ENCODE measurements at places on chromosomes 2 and 18.

DNA sequence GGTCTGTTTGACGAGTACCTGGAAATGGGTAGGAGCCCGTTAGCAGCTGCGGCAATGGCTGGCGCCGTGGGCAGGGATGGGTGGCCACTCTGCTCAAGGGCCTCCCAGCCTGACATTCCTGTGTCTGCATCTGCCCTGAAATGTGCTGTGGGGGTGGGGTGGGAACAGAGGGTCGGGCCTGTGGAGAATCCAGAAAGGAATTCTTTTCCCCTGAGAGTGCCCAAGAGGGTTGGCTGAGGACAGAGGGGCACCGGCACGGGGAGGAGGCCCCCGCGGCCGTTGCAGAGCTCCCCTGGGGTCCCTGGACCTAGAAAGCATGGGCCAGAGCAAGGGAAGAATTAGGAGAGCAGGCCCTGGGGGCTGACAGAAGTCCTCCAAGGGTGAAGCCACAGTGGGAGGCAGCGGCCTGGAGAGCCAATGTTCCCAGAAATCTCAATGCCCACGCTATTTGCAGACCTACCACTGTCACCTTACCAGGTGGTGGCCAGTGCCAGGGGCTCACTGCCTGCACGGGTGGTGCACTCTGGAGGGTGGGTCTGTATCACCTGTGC, 27.8 kb downstream of the ANO7 start:
- no peak for DNase-seq

- DNase-seq = no peak
These were observed 1094.1 kb downstream of the TDRD15 start for GRCh38 chr2:22217881-22218280.

DNA sequence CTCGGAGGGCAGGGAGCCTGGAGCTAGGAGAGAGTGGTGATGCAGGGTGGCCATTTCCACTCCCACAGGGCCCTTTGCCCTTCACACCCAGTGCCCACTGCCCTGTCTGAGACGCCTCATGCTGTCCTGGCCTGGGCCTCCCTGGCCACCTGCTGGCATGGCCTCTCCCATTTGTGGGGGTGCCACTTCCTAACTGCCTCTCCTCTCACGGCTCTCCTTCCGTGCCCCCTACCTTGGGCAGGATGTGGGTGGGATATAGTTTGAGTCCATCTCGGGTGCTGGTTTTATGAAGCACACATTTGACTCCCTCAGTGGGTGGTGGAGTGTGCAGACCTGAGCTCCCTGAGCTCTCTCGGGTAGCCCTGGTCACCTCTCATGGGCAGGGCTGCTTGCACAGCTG, 46.0 kb downstream of the DGKD start:
- no peak for DNase-seq

GRCh38 chr2:133859578-133859977, 291.3 kb upstream of the NCKAP5 start:
- no peak for DNase-seq

- DNase-seq = no peak
These were observed 156.7 kb downstream of the EVA1A start for GRCh38 chr2:75403991-75404428.

DNA sequence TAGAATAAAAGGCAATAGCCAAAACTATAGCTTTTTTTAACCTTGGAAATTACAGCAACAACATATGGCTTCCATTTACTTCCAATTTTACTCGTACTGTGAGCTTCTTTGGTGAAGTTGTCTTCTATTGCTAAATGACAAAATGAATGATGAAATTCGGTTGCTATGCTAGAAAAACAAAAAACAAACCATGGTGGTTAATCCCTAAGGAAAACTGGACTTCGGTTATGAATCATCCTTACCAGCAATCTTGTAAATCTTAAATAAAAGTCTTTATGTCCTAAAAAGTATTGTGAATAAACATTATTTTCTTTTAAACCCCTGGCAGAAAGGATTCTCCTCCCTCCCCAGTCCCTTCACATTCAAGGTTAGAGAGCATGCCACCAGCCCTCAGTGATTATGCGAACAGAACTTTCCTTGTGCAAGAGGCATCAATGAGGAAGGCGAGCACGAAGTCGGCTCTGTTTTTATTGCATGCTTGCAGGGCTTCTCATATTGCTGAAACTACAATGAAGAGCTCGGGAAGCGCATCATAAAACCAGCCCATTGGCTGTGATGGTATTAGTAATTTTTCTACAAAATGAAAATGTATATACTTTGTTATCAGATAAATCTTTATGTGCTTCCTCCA, 62.9 kb downstream of the ZNF521 start:
- no peak for DNase-seq

DNA sequence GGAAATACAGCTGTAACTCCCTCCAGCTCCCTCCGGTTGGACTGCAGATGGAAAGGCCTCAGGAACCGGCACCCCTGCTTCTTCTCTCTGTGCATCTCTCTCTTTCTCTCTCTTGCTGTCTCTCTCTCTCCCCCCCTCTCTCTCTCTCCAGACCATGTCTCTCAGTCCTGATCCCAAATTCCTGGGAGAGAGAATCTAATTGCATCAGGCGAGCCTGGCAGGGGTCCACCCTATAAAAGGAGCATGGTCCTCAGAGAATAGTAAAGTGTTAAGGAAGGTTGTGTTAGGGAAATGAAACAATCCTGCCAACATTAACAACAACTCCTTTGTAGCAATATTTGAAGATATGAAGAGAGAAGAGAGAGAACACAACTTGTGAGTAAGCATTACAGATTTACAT, 36.7 kb downstream of the VIT start:
- DNase-seq = no peak

DNA sequence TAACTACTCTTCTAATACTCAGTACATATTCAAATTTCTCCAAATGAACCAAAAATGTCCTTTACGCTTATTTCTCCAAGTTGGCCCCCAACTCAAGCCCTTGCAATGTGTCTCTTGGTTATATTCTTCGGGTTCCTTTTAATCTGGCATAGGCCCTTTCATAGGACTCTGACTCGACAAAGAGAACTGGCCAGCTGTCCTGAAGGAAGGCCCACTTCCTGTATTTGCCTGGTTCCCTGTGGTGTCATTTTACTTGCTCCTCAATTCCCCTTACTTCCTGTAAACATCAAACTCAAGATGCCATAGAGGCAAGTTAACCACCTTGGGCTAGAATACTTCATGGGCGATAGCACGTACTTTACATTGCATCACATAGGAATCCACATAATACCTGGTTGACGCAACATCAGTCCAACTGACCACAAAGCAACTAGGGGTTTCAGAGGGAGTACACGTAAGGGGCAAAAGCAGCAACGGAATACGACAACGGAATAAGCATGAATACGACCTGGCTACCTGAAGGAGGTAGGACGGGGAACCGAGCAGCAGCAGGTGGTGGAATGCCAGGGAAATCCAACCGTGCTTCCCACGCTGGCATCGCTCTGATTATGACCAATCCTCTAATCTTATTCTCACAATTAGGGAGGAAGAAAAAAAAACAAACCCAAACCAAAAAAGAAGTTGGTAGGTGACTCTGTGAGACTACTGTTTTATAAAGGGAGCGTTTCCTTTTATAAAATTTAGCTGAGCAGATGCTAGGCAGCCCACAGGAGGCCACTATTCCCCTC, 823 bp upstream of the GORASP2 start:
- no peak for DNase-seq

GRCh38 chr18:56869189-56869777, 218.1 kb downstream of the WDR7 start:
- DNase-seq = no peak

- DNase-seq = no peak
These were observed 68.7 kb upstream of the WIPF1 start for GRCh38 chr2:174666312-174666711.

- DNase-seq = no peak
These were observed 212.1 kb upstream of the COPS8 start for GRCh38 chr2:236873636-236874035.

DNA sequence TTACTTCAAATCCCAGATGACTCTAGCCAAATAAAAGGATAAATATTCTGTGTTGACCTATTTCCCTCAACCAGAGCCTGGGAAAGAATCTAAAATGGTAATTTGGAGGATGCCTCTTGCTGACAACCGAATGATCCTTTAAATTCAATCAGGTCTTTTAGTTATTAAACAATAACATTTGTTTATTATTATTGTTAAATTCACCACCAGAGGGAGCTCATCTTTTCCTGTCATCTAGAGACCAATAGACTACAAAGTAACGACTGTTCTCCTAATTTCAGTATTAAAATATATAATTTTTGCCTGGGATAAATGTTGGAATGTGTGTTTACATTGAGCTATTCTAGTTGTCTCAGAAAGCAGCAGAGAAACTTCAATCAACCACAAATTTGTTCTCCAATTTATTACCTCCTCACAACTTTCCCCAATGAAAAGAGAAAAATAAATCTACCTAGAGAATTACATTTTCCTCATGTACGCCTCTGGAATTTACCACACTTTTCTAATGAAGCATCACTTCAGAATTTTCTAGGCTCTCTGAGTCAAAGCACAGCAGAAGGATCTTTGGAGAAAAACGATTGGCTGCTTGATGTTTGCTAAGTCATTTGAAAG, 142.7 kb downstream of the SCG2 start:
- DNase-seq = no peak

- peak; percentile 28 for DNase-seq
These were observed 39.1 kb downstream of the MRPL35 start for GRCh38 chr2:86238354-86238753.

- no peak for DNase-seq
These were observed 6.4 kb upstream of the IMP4 start for GRCh38 chr2:130336150-130336876.

GRCh38 chr18:11834772-11835171, 16.4 kb upstream of the CHMP1B start:
- DNase-seq = no peak

- DNase-seq = no peak
These were observed 60.8 kb downstream of the CRACDL start for GRCh38 chr2:98875081-98875728.

DNA sequence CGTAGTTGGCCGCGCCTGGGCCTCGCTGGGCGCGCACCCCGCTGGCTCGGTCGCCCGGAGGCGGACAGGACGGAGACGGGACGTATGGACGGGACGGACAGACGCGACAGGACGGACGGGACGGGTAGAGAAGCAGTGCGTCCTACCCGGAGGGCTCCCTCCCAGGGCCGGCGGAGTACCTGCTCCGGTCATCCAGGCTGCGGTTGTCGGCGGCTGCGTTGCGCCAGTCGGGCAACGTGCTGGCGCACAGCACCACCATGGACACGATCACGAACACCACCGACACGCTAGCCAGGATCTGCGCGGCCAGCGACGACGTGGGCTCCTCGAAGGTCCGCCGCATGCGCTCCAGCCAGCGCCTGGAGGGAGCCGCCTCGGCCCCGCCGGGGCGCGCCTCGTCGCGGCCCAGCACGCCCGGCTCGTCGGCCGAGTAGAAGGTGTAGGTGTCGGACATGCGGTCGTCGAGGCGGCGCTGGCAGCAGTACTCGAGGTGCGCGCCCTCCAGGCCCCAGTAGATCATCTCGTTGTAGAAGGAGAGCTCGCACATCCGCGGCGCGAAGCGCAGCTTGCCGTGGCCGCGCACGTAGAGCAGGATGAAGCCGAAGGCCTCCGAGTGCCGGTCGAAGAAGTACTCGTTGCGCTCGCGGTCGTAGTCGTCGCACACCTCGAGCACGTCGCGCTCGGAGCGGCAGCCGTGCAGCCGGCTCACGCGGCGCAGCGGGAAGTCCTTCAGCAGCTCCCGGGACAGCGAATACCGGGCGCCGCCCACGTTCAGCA, 903 bp downstream of the KCNG3 start:
- no peak for DNase-seq

- no peak for DNase-seq
These were observed 3.7 kb upstream of the SIX3 start for GRCh38 chr2:44937688-44938240.

GRCh38 chr2:240564561-240565332, 3.5 kb upstream of the RNPEPL1 start:
- DNase-seq = no peak

DNA sequence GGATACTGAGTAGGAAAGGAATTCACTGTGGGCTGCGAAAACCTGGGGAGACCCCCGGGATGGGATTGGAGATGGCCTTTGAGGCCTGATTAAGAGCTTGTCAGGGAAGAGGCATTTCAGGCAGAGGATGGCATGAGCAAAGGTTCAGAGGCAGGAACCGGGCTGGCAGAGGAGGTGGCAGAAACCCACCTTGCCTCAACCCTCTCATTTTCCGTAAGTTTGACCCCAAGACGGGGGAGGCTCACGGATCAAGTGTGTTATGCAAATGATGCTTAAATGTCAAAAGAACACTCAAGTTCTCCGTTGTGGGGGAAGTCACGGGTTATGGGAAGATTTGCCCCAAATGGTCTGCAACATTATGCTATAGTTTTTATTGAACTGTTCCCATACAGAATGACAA, 88.3 kb downstream of the MYCN start:
- DNase-seq = no peak

DNA sequence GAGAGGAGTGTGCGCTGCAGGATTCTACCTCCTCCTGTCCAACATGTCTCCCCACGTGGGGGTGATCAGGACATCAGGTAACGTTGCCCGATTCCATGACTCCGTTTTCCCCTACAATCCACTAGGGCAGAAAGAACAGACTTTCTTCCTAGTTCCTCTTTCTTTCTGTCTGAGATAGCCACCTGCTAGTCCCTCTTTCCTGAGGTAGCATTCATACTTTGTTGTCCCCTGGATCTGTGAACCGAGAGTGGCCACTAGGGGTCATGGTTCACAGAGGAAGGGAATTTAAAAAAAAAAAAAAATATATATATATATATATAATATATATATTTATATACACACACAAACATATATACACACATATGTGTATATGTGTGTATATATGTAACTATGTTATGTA, 210.0 kb upstream of the ZNF521 start:
- no peak for DNase-seq

DNA sequence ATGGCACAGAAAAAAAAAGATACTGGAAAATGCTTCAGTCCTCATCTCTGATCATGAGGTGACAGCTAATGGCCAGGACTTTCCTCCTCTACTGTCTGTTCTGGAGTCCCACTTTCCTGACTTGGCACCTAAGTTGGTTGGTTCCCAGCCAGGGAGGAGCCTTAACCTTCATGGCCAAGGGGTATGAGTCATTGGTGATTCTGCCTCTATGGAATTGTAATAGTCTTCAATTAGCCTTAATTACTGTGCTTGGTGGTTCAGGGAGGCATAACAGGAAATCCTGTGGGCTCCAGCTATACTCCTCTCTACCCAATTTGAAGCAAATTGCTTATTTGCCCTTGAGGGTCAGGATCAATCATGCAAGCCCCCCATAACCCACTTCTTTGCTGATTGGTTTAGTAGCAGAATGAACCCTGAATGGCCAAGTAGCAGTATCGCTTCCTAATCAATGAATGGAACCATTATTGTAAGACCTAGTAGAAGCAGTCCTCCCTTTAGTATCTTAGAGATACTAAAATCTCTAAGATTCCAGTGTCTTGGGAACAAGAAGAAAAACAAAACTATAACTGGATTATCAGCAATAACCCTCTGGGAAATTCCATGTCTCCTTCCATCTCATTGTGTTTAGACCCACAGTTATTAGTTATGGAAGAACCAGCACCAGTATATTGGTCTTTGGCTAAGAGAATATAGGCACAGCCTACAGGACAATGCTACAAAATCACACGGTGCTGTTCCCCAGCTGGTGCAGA, 109.0 kb downstream of the COL6A3 start:
- no peak for DNase-seq

DNA sequence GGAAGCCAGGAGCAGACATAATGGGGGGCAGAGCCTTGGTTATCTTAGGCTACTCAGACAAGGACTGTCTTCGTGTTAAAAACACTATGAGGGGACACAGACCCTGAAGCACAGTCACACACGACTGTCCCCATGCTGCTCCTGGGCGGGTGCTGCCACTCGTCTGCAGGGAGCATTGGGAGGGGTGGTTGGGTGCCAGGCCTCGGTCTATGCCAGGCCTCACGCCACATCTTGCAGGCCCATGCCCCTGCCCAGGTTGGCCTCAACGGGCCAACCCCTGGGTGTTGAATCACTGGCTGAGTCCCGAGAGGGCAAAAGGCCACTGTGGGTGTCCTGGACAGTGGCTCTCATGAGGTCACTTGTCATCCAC, 97.9 kb downstream of the USP40 start:
- DNase-seq = no peak
